NCI-H146 (cell line): ENCODE measurements at places on chromosomes 13 and 19.

GRCh38 chr19:3057275-3057714 lies 5.0 kb downstream of the TLE5 start:
- DNase-seq, result no peak

GRCh38 chr19:33416307-33417215 lies 43.1 kb downstream of the CEBPG start:
- DNase-seq, result peak; percentile 78

DNA sequence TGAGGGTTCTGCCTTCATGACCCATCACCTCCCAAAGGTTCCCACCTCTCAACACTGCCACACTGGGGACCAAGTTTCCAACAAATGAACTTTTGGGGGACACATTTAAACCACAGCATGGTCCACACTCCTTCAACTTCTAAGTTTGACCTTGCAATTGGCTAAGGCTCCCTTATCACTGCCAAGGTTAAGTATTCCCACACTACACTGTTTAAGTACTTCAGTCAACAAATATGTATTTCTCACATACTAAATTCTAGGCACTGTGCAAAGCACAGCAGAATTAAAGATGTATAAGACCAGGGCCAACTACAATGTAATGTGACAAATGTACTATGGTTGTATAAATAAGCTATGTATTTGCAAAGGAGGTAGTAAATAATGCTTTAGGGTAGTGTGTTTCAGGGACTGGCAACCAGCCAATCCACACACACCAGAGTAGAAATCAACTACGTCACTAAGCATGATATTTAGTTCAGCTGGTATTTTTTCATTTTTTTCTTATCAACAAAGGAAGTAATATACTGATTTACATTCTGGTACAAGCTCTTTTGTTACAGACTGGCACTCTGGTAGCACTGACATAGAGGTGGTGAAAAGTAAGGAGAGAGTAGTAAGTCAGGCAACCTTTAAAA lies 12.2 kb downstream of the NUFIP1 start:
- DNase-seq, result no peak

DNA sequence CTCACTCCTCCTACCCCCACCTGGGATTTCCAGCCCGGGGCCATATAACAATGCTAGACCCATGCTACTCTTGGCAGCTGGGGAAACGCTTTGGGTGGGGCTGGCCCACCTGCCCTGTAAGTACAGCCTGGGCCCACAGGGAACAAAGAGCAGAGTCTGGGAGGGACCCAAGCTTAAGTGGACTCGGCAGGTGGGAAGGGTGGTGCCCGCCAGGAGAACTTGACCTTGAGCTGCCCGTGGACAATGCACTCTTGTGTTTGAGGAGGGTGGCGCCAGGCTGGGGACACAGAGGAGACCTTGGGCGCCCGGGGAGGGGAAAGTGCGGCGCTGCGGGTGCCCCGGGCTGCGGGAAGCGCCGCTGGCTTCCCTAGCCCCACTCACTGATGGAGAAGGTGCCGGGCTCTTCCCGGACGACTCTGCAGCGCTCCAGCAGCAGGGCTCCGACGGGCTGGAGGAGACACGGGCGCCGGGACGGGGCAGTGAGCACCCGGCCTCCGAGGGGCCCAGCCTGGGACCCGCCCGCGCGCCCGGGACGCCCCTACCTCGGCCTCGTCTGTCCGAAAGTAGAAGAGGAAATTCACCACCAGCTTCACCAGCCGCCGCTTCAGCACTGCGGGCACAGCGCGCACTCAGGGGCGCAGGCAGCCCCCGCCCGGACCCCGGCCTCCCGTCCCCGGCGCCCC lies 607 bp downstream of the PLEKHJ1 start:
- DNase-seq, result peak; percentile 97

GRCh38 chr19:4980067-4980466 lies 11.2 kb downstream of the KDM4B start:
- no peak for DNase-seq

- DNase-seq, result peak; percentile 49
These were observed 483.2 kb downstream of the DIAPH3 start for GRCh38 chr13:59680429-59681024.

- DNase-seq, result peak; percentile 98
These were observed 9.9 kb downstream of the LMTK3 start for GRCh38 chr19:48501494-48502349.

- DNase-seq, result no peak
These were observed 118.9 kb downstream of the KL start for GRCh38 chr13:33135097-33135496.

GRCh38 chr19:15463861-15464371 lies 428 bp downstream of the RASAL3 start:
- no peak for DNase-seq

GRCh38 chr13:26220575-26220974 lies 1.5 kb downstream of the RNF6 start:
- DNase-seq, result no peak

GRCh38 chr13:114146629-114147028 lies 14.2 kb upstream of the RASA3 start:
- DNase-seq, result no peak

DNA sequence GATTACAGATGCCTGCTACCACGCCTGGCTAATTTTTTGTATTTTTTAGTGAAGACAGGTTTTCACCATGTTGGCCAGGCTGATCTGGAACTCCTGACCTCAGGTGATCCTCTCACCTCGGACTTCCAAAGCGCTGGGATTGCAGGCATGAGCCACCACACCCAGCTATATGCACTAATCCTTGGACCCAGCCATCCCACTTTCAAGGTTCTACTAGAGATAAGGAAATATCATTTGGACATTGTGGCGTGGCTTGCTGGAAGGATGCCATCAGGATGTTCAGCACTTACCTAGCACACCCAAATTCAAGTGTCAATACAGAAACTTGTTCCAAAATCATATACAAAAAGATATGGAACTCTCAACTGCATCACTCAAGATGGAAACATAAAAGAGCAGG lies 136.4 kb downstream of the ABCC4 start:
- DNase-seq, result no peak

GRCh38 chr13:98609756-98610155 lies 32.8 kb upstream of the STK24 start:
- no peak for DNase-seq

GRCh38 chr19:52219611-52220010 lies 29.8 kb downstream of the PPP2R1A start:
- DNase-seq, result no peak

DNA sequence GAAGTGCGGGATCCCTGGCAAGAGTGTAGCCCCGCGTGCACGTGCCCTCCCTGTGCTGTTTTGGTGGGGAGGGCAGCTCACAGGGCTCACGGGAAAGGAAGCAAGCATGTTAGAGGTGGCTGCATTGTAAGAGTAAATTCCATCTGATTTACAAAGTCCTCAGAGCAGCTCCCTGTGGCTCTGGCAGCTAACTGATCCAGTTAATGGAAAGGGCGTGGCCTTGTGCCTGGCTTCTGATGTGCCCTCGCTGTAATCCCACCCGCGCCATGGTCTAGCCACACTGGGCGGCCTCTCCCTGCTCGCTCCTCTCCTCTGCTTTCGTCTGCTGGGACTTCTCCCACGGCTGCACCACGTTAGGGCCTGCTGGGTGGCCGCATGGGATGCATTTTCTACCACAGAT lies 258.5 kb downstream of the FGF9 start:
- DNase-seq, result no peak

- DNase-seq, result no peak
These were observed 2.6 kb downstream of the FGF9 start for GRCh38 chr13:21673539-21673788.

- no peak for DNase-seq
These were observed 12.1 kb upstream of the CEACAM3 start for GRCh38 chr19:41784312-41784711.

- peak; percentile 21 for DNase-seq
These were observed 6.9 kb upstream of the LTBP4 start for GRCh38 chr19:40594255-40594654.

DNA sequence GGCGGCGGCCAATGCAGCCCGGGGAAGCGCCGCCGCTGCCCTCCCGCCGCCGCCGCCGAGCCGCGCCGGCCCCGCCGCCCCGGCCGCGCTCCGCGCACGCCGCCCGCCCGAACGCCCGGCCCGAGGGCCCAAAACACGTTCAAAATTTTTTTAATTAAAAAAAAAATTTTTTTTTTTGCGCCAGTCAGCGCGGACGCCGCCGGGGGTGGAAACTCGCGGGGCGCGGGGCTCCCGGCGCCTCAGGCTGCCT lies 468 bp downstream of the HMGB1 start:
- DNase-seq, result no peak

DNA sequence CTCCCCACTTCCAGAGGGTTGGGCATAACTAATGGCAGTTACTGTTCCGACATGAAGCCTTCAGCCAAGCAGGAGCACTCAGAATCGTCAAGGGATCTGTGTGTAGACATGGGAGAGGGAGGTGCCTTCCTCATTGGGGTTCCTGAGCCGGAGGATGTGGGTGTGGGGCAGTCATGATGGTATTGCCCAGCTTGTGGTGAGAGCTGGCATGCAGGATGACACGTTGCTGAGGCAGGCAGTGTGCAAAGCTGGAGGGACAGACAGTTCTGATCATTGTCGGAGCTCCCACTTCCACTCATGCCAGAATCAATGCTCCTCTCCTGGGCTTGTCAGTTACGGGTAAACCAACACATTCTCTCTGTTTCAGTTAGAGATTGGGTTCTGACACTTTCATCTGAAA lies 83.9 kb upstream of the TSC22D1 start:
- no peak for DNase-seq

- no peak for DNase-seq
These were observed 829.7 kb downstream of the PCDH17 start for GRCh38 chr13:58461217-58461616.

GRCh38 chr13:95865080-95865615 lies 188.1 kb downstream of the UGGT2 start:
- no peak for DNase-seq

DNA sequence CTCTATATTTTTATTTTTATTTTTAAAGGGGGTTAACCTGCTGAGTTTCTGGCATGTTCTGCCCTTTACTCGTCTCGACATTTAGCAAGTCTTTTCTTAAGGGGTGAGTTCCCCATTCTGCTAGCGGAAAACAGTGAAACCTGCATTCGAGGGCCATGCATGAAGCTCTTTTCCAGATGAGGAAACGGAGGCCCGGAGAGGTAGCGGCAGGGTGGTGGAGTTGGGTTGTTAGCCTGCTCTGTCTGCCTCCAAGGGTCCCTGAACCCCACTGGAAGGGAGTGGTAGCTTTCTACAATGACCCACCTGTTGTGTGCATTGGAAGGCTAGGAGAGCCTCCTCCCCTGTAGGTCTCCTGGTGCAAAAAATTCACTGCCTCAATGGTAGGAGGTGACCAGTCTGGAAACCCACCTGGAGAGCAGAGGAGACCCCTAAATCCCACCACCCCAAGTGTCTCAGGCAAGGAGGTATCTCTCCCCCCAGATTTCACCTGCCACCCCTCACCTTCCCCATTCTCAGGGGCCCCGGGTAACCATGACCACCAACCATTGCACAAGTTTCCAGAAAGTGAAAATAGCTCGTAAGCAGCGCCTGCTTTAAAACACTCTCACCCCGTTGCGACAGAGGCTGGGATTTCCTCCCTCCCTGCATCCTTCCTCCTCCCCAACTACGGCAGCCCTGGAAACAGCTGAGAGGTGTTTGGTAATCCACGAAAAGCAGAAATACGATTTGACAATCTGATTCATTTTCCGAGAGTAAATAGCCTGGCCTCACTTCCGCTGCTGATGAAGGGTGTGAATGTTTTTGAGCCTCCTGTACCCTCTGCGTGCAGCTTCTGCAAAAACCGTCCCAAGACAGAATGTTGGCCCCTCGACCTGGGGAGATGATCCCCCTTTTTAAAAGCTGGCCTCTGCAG lies 3.5 kb downstream of the KLF2 start:
- no peak for DNase-seq

DNA sequence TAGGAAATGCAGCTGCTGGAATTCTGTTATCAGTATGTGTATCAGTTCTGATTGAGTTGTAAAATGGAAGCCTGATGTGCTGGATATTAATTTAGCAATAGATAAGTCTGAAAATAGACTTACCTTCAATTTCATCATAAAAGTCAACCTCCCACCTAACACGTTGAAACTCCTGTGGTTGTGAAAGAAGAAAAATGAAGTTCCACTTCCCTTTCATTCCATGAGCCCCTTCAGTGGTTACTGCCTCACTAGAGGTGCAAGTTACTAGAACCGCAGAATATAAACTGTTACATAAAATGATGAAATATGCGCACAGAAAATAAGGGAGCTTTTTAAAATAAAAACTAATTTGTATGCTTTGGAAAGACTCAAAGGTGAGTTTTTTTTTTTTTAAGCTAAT lies 249.2 kb downstream of the SHISA2 start:
- DNase-seq, result no peak

GRCh38 chr13:98917116-98917515 lies 60.7 kb downstream of the DOCK9 start:
- DNase-seq, result no peak
